ENCODE measurements at places on chromosomes 5 and 9. TPM values are rescaled to one million over a fixed set of nuclear protein-coding genes. Genes with fewer than 3 reads are reported as not detected.

DNA sequence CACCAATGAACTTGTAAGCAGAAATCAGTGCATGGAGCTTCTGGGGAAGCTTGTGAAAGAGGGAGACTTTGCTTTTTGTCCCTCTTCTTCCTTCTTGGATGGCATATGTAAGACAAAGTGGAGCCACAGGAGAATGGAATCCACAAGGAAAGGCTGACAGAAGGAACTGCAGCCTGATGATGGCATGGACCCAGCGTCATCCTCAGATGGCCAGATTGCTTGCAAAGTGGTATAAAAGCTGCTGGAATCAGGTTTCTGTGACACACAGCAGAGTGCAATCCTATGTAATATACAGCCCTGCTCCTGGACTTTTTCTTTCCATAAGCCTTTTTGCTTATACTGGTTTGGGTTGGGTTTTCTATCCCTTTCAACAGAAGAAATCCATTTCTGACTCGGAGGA lies 31.4 kb upstream of the SPARC start:
- no peak for DNase-seq

DNA sequence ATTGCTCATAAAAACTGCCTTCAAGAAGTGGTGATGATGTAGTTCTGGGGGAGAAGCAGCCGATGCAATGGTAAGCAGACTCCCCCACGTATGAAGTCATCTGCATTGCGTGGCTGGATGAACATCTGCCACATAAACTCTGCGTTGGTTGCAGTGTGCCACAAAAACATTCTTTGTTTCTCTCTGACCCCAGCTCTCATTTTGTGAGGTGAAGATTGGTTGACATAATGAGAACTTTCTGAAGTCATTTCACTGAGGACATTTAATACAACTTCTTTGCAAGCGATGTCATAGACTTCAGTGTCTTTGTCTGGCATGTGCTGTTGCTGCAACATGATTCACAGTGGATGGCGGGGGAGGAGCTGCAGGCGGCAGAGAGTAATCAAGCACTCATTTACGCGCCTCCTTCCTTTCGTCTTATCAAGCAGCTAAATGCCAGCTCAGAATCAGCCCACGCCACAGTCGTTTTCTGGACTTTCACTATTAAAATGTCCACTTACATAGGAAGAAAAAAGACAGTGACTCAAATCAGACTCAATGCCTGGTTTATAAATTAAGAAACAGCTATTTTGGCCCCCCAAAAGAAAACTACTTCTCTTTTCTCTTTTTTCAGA lies 91.5 kb upstream of the NFIL3 start:
- no peak for DNase-seq

DNA sequence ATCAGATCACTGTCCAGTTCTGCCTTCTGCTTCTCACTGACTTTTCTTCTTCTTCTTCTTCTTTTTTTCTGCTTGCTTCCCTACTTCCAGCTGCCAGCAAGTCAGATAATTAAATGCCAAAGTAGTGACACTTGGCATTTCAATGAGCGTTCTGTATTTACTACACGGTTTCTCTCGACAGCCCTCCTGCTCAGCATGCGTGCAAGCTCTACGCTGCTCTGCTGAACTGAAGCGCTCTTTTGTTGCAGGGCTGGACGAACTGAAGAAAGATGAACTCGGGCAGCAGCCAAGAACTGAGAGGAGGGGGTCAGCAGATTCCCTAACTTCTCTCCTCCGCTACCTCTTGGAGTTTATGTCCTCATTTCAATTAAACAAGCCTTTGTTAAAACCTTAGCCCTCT lies 319.1 kb downstream of the GLIS3 start:
- no peak for DNase-seq

DNA sequence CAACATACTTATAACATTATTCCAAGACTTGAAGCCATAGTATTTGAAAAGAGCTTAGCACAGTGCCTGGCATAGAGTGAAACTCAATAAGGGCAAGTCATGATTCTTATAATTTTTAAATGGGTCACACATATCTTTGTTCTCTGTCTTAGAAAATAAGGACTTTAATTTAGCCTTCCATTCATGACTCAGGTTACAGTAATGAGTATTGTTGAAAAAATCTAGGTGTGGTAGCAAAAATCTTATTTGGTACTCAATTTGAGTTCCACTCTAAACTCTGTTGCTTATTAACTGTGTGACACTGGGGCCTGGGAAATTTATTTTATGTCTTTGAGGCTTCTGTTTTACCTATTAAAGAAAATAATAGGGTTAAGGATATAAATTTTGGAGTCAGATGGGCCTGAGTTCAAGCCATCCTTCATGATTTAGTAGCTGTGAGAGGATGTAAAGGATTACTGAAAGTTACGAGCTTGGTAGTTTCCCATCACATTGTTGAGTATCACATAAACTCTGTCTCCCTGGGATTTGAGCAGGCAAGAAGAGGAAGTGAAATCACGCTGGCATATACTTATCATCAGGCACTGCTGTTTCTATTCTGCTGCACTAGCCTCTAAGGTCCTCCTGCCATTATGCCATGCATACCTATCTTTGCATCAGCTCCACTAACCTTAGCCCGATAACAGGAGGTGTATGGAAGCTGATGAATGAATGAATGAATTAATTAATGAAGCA lies 1.5 kb downstream of the SPINK9 start:
- no peak for DNase-seq

The SHC3 gene
- not detected for total RNA-seq
